ENCODE measurements at places on chromosomes 3 and 15.
A peak's percentile ranks its signal among the peaks of the same experiment; 100 is the strongest.

- DNase-seq: peak; percentile 41
Observed at GRCh38 chr3:192892981-192893700, 24.5 kb downstream of the MB21D2 start.

DNA sequence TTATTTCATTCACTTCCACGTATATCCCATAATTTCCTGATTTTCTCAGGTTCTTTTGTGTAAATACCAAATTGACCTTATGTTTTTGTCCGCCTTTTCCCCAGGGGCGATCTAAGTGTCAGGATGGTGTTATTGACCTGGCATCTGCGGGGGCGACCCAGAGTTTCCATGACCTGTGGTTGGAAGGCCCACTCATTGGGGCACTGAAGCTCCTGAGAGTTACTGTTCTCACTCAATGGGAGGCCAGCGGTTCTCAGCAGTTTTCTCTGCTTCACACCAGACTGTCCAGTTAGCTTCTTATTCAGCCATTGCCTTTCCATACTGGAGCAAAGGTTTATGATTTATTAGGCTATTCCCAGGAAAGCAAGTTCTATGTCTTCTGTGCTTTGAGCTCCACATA lies 53.3 kb downstream of the B3GALNT1 start:
- no peak for DNase-seq

DNA sequence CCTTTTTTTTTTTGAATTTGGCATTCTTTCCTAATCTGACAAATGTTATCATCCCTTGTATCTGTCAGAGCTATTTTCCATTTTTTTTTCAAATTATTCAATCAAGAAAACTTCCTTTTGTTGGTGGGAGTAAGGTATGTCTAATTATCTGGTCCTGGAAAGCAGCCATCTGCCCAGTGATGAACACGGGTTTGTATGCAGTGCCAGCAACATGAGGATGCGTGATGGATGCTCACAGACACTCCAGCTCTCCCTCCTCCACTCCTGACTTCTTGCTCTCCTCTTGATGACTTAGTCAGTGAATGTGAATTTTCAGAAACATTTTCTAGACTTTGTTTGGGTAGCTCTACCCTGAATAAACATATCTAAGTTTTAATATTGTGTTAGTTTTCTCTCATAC lies 79.2 kb downstream of the IL1RAP start:
- DNase-seq: no peak

DNA sequence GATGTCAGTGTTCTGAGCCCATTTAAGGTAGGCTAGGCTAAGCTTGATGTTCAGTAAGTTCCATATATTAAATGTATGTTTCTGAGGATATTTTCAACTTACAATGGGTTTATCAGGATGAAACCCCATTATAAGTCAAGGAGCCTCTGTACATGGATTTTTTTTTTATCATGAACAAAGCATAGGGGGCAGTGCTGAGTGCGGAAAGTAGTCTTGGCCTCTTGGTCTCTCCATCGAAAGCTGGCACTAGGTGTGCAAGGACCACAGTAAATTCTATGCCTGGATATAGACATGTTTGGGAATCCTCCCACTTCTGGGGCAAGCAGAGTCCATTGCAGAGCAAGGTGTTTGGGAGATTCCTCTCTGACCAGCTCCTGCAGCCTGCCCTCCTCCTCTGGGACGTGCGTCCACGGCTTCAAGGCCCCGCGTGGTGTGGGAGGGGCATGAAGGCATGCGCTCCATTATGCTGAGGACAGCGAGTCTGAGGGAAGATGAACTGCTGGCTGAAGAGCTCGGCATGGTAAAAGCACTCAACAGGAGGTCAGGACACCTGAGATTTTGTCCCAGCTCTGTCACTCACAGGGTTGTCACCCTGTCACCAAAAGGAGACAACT lies 122.9 kb upstream of the LIPC start:
- DNase-seq: no peak

DNA sequence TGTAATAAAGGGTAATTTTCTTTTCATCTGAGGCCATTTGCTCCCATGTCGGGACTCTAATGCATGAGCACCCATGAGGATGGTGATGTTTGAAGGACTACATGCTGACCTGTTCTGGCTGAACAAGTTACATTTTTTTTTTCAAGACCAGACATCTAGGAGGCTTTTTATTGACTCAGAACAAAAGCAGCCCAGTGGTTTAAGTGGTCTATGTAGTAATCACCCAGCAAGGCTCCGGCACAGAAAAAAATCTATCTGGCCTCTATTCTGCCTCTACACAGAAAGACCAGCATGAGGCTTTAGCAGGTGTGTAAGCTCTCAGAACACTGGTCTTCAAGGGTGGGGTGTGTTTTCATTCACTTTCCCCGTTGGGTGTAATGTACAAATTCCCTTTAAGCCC lies 95.1 kb upstream of the ZBED2 start:
- DNase-seq: no peak

DNA sequence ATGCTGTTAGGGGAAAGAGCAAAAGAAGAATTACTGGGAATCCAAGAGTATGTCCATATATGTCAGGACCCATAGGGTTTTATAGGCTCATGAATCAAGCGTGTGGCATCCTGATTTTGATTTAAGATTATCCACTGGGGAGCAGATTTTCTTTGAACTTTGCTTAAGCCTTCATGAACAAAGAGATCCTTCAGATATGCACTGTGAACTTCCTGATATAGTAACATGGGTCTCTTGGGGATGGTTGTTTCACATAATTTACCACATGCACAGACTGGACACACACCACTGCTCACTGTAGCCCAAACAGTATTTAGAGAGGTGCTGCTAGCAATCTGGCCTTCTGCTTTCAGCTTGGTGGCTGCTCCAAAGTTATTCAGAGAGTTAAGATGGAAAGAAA lies 200.9 kb upstream of the ZPLD1 start:
- DNase-seq: no peak

- peak; percentile 61 for DNase-seq
Observed at GRCh38 chr15:93035953-93036810, 52.8 kb downstream of the RGMA start.

DNA sequence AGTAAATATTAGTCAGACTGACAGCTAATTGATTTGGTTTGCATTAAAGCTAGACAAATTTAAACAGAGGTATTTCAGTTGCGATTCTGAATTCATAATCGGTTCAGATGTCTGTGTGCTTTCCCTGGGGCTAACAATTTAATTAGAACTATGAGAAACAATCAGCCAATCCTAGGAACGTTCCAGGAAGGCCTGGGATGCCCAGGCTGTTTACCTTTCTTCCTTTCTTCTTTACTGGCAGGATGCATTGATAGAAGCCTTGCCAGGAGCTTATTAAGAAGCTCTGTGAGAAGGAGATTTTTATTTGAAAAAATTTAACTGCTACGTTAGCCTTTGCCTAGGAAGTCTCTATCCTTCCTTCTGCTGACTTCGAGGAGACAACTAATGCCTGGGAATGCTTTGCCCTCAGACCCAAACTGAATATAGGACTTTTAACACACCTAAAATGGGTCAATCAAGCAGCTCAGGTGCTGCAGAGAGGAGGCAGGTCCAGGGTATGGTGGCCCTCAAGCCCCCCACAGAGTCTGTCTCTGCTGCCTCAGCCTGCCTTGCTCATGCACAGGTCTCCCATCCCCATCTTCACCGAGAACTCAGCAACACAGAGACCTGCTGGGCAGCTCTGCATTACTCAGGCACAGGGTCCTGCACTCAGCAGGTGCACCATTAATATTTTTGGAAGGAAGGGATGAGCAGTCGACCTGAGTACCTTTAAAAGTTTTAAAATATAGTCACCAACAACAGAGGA lies 48.5 kb downstream of the PCSK6 start:
- no peak for DNase-seq

GRCh38 chr15:29921130-29921601 lies 98.9 kb upstream of the TJP1 start:
- DNase-seq: no peak

DNA sequence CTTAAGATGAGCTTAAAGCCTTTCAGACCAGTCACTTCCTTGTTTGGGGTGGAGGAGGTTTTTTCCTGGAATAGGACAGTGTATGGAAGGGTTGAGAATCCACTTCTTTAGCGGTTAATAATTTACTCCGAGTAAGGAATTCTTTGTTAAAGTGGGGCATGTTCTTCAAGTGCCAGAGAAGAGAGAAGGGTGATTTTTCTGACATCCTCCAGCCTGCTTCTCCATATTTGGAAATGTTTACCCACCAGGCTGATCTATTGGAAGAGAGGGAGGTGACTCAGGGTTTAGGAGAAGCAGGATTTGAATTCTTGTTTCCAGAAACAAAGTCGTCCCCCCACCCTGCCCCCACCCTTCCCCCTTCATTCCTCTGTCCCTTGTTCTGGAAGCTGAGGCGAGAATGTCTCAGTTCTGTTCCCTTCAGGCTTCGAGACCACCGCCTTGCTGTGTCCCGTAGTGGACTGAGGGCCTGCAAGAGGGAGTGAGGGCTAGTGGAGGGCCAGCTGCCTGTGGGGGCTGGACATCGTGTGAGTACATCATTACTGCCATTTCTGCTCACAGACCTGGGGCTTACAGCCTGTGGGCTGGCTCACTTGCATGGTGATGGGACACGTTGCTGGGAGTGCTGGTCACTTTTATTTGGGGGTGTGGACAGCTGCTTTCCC lies 58.5 kb downstream of the LPP start:
- DNase-seq: peak; percentile 93

- DNase-seq: no peak
Observed at GRCh38 chr3:12132881-12133280, 25.8 kb downstream of the TIMP4 start.

DNA sequence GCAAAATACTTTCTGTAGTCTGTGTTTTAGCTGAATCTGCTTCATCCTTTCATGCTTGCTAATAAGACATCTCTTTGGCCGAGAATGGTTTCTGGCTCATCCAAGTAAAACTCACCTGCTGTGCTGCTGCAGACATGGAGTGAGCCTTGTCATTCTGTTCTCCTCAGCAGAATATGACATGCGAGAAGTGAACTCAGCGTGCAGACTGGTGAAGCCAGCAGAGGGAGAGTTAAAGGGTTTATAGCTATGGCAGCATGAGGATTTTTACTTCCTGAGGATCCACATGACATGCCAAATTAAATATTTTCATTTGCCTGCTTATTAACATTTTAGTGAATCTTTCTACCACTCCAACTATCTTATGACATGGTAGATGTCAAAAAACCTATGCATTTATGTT lies 658.4 kb upstream of the NECTIN3 start:
- no peak for DNase-seq

GRCh38 chr15:84079885-84080777 lies 155.4 kb upstream of the GOLGA6L4 start:
- DNase-seq: peak; percentile 6

- DNase-seq: no peak
Observed at GRCh38 chr3:124985349-124985748, 50.8 kb upstream of the MUC13 start.

DNA sequence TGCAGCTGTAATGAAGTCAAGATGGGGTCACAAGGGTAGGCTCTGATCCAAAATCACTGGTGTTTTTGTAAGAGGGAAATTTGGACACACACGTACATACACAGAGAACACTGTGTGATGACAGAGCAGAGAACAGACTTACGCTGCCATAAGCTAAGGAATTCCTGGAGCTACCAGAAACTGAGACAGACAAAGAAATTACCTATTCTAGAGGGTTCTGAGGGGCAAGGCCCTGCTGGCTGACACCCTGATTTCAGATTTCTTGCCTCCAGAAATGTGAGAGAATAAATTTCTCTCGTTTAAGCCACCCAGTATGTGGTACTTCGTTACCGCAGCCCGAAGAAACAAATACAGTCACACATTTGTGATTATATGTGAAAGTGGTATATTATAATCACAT lies 24.8 kb downstream of the CBLB start:
- no peak for DNase-seq

GRCh38 chr3:194097141-194097882 lies 38.6 kb upstream of the HES1 start:
- no peak for DNase-seq

- peak; percentile 18 for DNase-seq
Observed at GRCh38 chr3:132245552-132246142, 71.6 kb upstream of the ACP3 start.

- peak; percentile 20 for DNase-seq
Observed at GRCh38 chr3:112604536-112604935, 36.4 kb downstream of the CCDC80 start.

DNA sequence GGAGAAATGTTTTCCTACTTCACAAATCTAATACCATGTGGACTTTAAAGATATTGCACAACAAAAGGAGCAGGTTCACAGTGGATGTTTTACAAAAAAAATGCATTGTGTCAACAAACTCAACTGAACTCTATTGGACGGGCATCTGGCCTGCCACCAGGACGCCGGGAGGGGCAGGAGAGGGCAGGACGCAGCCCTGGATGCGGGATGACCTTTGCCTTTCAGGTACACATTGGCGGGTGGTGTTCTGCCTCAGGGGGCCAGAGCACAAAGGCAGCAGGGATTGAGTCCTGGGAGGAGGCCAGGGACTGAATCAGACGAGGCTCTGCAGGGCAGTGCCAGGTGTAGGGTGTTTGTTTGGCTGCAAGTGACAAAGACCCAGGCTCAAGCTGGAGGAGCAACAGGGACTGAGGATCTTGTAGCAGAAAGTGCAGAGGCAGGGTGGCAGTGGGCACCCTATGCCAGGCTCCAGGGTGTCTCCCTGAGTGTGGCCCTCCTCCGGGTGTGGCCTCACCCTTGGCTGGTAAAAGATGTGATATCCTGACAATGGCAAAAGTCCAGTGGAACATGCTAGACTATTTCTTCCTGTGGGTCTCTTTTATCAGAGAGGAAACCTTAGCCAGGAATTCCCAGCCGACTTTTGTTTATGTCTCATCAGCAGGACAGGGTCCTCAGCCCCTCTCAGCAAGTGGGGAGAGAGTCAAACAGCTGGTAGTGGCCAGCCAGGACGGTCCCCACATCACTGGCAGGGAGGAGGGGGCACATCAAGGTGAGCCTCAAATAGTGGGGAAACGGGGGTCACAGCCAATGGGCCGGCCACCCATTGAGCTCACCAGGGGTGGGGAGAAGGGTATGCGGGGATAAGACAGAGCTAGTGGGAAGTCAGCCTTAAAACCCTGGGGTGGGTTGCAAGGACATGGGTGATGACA lies 29.7 kb upstream of the KLF13 start:
- DNase-seq: peak; percentile 5

DNA sequence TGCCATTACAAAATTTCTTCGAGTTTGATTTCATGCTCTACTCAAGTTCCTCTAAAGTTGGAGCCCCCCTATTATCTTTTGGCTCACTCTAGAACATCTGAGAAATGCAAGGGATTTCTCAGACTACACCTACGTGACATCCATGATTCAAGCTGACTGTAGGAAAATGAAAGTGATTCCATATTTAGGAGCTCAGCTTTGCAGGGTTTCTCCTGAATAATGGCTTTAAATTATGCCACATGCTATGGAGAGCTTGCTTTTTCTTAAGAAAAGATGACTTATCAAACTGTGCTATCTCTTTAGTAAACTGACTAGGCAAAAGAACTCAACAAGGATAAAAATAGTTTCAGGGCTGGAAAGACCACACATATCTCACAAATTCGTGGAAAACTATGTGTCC lies 292.1 kb downstream of the LSAMP start:
- no peak for DNase-seq

Data from muscle of back (tissue), 13 donors.